Activated CD4-positive, alpha-beta T cell treated with anti-CD3 and anti-CD28 coated beads, Interleukin-2, Interleukin-4, amounts not matched to agents 100 ng/mL and 50 ng/mL, durations not matched to agents 16 hours and 8 hours (primary cell): ENCODE measurements at places on chromosomes 13 and 19.

- no peak for DNase-seq
These were observed 47.4 kb downstream of the SMAD9 start for GRCh38 chr13:36872621-36873020.

DNA sequence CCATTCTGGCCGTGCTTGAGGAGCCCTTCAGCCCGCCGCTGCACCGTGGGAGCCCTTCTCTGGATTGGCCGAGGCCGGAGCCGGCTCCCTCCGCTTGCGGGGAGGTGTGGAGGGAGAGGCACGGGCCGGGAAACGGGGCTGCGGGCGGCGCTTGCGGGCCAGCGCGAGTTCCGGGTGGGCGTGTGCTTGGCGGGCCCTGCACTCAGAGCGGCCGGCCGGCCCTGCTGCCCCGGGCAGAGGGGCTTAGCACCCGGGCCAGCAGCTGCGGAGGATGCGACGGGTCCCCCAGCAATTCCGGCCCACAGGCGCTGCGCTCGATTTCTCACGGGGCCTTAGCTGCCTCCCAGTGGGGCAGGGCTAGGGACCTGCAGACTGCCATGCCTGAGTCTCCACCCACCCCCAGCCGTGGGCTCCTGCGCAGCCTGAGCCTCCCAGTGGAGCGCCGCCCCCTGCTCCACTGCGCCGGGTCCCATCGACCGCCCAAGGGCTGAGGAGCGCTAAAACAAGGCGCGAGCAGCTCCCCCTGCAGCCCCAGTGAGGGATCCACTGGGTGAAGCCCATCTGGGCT is 76.5 kb downstream of the PCDH20 start:
- no peak for DNase-seq

GRCh38 chr19:30229525-30230174 is 142.5 kb upstream of the ZNF536 start:
- DNase-seq = no peak

DNA sequence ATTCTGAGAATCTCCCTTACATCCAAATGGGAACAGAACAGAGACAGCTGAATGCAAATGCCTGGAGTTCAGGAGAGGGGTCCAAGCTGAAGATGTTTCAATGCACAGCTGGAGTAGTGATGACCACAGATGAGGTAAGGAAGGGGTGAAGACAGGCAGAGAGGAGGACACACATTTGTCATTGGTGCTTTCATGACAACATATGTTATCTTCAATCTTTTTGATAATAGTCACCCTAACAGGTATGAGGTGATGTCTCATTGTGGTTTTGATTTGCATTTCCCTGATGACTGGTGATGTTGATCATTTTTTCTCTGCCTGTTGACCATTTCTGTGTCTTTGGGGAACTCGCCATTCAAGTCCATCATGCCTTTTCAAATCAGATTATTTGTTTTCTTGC is 19.2 kb downstream of the SIGLEC7 start:
- DNase-seq = no peak

- DNase-seq = no peak
These were observed 21.5 kb downstream of the CPT1C start for GRCh38 chr19:49712397-49712859.

DNA sequence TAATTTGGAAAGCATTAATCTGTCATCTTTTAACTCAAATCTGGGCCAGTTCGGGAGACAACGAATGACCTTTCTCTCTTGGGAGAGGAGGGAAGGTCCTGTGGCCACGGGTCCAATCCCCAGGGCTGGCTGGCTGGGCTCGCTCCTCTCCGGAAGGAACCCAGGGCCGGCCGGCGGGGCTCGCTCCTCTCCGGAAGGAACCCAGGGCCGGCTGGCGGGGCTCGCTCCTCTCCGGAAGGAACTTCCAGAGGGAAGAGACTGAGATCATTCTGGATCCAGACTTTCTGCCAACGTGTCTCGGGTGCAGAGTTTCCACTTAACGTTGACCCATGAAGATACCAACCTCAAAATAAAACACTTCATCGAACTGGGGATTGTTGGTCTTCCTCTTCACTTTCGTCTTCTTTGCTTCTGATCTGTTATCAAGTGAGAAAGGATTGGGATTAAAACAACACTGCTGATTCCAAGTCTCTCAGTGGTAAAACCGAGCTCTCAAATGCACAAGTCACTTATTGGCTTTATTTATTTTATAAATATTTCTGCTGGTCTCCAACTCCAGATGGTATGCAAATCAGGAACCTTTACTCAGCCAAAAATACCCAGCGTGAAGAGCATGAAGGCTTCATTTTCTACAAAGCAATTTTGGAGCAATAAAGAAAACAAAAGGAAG is 53.3 kb upstream of the C13orf46 start:
- no peak for DNase-seq

DNA sequence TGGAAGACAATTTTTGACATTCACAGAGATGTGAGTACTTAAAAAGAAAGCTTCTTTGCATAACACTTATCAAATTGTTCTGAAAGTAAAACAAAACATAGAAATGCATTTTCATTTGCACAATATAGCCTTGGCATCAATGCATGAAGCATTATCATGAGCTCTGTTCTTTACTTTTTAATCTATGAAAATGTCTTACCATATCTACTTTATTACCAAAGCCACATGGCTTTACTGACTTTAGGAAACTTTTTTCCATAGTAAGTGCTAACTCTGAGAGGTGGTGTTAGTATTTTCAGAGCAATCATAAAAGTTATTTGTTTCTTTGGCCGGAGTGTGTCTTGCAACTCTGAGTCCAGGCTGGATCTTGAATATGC is 10.5 kb downstream of the TNFRSF19 start:
- no peak for DNase-seq

DNA sequence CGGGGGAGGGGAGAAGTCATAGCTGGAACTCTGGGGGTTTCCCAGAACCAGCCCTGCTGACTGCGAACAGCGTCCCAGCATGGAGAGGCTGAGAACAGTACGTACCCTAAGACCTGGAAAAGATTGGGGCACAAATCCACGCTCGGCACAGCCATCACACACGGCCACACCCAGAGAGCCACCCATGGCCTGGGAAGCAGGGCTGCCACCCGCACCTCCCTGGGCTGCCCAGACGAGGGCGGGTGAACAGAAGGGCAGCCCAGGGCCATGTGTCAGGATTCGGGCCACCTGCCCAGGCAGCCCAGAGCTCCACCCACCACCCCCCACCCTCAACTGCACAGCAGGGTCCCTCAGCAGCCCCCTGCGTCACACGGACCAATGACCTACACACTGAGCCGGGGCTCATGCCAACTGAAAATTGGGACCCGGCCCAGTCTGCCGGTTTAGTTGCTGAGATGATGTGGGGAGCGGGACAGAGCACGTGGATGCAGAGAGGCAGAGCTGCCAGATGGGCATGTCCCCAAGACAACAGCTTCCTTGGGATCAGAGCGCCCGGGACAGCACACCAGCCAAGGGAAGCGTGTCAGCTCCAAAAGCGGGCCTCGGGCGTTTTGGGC is 8.5 kb downstream of the UBXN6 start:
- DNase-seq = no peak

- DNase-seq = no peak
These were observed 52.5 kb downstream of the KLF5 start for GRCh38 chr13:73111331-73111730.

- DNase-seq = no peak
These were observed 7.3 kb downstream of the C19orf53 start for GRCh38 chr19:13781547-13781946.

GRCh38 chr13:111474136-111475002 is 153.9 kb downstream of the TEX29 start:
- DNase-seq = peak; percentile 15

DNA sequence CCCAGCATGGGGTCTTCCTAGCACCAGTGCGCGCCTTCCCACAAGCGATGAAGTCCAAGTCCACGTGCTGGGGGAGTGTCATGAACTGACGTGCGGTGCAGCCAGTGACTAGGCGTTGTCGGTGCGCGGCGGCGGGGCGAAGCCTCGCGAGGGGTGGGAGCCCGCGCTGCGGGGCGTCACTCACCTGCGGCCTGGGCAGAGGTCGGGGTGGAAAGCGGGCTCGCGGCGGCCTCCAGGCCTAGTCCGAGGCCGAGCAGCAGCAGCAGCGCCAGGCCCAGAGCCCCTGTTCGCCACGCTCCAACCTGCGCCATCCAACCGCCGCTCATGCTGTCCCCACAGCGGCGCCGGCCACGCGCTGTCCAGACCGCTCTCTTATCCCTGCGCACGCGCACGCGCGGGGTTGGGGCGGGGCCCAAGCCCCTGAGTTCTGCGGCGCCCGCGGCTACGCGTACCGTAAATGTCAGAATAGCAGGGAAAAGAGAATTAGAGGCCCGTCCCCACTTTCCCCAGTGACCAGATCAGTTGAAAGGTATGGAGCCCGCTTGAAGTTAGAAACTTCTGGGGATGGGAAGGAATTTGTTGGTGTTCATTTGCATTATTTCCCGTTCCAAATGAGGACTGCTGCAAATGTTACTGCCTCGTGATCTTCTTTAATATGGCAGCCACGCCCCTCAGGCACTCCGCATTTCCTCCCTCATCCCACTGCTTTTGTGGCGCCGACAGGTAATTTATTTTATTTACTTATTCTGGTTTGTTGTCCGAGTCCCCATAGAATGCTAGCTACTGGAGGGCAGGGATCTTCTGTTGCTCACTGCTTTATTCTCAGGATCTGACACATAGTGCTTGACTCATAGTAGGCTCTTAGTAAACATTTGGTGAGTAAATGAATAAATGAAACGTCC is at the start of gene CD320:
Gene CD320 (minus strand): TSS at position 394 of the 902 bp plus-strand sequence. CDS start 68 bp downstream, at position 326.
- peak; percentile 88 for DNase-seq

GRCh38 chr19:15562145-15562544 is 52.9 kb upstream of the CYP4F8 start:
- no peak for DNase-seq

GRCh38 chr13:43782686-43783085 is 4.1 kb downstream of the ENOX1 start:
- DNase-seq = no peak

DNA sequence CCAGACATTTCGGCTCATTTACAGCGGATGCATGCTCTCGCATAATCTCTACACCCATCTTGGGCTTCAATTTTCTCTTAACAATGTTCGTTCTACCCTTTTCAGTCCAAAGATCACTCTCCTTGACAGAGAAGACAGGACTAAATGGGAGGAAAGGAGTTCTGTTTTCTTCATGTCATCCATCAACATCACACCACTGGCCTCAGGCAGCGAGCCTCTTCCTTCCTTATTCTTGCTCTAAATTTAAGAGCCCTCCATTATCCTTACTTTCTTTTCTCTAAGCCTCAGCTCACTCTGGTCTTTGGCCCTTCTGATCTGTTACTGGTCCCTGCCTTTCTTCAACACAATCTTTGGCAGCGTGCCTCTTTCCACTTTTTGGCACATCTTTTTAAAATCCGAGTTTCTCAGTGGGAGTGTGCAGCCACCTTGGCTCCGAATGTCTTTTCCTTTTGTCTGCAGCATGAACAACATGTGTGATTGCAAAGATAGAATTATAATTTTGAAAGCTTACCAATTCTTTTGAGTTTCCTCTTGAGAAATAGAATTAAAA is 98.7 kb downstream of the FAM216B start:
- no peak for DNase-seq

GRCh38 chr13:34545461-34545860 is 396.6 kb upstream of the NBEA start:
- DNase-seq = no peak

DNA sequence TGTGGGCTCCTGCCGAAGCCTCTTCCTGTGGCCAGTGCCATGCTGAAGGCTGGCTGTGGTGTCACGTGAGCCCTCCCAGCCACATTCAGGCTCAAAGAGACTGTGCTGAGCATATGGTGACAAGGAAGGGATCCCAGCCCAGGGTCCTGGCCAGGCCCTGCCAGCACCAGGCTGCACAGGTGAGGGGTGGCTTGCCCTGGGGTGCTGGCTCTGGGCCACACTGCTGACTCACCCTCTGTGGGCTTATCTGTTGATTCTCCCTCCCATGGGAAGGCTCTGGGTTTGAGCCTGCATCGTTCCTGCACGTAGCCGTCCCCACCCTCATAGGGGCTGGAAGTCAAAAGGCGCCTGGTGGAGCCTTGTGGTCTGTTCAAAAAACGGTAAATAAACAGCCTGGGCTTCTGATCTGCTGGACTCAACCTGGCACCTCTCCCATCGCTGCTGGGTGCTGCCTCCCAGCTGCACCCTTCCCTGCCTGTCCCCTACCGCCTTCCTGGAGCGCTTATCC is 31.1 kb downstream of the DNM2 start:
- DNase-seq = no peak

DNA sequence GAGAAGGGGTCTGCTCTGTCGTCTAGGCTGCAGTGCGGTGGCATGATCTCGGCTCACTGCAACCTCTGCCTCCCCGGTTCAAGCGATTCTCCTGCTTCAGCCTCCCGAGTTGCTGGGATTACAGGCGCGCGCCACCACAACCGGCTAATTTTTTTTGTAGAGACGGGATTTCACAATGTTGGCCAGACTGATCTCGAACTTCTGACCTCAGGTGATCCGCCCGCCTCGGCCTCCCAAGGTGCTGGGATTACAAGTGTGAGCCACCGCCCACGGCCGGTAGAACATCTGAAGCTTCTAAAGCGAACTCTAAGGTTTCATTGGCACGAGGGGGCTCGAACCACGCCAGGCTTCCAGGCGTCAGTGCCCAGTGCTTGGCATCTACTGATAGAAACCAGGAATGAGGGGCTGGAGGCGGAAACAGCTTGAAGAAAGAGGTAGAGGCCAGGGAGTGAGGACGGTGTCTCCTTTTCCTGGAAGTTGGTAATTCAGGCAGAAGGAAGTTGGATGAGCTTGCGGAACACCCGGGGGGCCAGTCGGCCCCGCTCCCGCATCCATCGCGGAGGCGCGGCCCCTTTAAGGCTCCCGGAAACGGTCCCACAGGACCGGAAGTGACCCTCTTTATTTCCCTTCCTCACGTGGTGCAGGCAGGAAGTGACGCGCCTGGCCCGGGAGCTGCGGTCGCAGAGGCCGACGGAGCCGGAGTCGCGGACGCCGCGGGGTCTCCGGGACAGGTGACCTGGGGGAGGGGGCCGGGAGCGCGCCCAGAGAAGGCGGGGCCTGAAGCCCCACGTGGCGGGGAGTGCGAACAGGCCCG is at the start of gene CCDC9:
Gene CCDC9 (plus strand): TSS at position 647 of the 814 bp plus-strand sequence. CDS start 1,876 bp downstream, outside the sequence.
- DNase-seq = peak; percentile 95

DNA sequence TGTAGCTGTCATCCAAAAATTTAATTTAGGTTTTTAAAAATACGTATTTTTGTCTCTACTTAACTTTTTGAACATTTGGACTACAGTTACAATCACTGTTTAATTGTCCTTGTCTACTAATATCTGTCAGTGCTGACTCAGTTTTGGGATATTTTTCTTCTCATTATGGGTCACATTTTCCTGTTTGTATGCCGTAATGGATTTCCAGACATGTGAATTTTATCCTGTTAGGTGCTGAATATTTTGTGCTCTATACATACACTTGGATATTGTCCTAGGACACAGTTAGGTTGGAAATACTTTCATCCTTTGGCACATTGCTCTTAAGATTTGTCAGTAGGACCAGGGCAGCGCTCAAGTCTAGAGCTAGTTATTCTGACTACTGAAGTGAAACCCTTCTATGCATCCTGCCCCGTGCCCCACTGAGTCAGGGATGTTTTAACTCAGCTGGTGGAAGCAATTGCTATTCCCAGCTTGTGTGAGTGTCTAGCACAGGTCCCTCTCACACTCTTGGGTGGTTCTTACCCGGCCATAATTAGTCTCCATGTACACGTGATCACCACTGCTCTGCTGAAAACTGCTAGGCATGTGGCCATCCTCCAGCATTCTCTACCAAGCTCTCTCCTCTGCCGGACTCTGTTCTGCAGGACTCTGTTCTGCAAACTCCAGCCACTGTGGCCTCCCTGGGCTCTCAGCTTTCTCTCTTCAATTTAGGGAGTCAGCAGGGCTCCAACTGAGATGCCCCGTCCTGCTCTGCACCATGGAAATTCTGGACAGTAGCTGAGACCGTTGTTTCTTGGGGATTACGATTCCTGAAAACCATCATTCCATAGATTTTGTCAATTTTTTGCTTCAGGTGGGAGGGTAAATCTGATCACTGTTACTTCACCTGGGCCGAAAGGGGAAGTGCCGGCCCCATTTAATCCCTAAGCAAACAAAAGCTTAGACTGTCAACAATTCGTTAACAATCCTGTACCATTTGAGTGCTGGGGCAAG is 11.1 kb downstream of the PROZ start:
- no peak for DNase-seq
